Transverse colon (tissue), 4 donors: ENCODE measurements at places on chromosomes 6 and 20. TPM values are rescaled to one million over a fixed set of nuclear protein-coding genes. Genes with fewer than 3 reads are reported as not detected.

DNA sequence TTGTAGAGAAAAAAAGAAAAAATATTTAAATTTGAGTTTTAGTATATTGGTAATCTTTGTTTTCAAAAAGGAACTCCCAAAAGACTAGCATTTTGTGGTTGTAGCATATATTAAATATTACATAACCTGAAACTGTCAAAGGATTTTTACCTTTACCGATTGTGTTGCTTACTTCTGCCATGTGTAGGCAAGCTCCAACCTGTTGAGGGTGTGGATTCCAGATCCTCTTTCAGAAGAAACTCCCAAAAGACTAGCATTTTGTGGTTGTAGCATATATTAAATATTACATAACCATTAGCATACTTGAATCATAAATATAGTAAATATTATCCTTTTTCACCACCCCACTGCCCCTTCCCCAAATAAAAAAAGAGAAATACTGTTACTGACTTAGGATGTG lies 3.2 kb downstream of the DSE start:
- no peak for DNase-seq

- DNase-seq = no peak
These were observed 7.2 kb upstream of the SNX14 start for GRCh38 chr6:85600713-85601313.

GRCh38 chr20:10647471-10647870 lies 26.3 kb downstream of the JAG1 start:
- DNase-seq = peak; percentile 7

DNA sequence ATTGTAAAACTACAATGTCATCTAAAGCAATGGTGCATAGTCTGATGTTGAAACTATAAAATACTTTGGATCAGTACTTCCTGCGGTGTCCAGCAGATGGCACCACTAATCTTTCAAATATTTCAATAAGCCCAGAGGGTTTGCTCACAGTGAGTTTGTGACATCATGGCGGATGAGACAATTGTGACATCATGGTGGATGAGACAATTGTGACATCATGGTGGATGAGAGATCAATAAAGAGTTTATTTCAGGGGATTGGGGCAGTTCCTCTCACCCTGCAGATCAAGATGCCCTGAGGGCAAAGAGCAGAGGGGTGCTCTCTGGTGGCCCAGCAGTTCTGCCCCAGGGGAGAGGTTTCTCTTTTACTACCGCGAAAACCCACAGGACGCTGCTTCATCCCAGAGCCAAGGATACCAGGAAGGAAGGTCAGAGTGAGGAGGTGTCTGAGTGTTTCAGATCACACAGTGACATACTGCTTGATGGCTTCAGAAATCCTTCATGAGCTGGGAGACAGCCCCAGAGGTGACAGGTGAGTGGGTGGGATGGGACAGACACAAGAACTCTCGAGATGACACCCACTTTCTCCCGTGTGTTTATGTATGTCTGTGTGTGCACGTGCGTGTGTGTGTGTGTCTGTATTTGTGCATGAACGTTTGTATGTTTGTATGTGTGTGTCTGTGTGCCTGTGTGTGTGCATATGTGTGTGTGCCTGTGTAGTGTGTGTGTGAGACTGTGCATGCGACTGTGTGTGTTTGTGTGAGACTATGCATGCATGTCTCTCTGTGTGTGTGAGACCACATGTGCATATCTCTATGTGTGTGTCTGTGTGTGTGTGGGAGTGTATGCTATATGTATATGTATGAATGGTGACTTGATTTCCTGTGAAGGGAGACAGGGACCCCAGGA lies 7.3 kb upstream of the ULBP2 start:
- peak; percentile 75 for DNase-seq

GRCh38 chr6:110359556-110359955 lies 1.4 kb upstream of the METTL24 start:
- DNase-seq = no peak

DNA sequence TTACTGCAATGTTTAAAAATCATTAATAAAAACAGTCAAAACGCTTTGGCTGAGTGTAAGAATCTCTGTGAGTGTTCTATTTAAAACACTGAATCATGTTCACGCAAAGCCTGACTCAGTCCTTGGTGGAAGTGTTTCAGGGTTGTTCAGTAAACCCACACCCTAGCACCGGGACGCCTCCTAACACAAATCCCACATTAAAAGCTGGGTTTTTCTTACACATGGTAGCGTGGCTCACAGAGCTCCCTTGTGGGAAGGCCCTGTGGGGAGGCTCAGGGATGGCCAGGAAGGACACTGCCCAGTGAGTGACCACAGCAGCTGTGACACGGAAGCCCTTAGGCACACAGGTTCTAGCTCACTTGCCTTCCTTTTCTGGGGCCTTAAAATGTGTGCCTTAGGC lies 80.2 kb downstream of the GMPR start:
- DNase-seq = no peak

- DNase-seq = no peak
These were observed 5.8 kb downstream of the HMGN4 start for GRCh38 chr6:26543953-26544352.

GRCh38 chr6:19465760-19466159 lies 371.4 kb upstream of the ID4 start:
- DNase-seq = no peak

- no peak for DNase-seq
These were observed 56.0 kb upstream of the SLC22A23 start for GRCh38 chr6:3512832-3513231.

DNA sequence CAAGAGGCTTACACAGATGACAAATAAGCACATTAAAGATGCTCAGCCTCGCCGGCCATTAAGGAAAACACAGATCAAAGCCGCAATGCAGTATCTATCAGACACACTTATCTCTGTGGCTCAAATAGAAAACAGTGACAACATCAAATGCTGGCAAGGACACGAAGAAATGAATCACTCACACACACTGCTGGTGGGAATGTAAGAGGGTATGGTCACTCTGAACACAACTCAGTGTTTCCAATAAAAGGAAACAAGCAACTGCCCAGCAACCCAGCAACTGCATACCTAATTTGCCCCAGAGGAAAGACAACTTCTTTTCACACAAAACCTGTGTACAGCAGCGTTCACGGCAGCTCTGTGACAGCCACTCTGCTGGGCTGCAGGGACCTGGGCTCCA lies 155.8 kb downstream of the WDR27 start:
- DNase-seq = no peak

DNA sequence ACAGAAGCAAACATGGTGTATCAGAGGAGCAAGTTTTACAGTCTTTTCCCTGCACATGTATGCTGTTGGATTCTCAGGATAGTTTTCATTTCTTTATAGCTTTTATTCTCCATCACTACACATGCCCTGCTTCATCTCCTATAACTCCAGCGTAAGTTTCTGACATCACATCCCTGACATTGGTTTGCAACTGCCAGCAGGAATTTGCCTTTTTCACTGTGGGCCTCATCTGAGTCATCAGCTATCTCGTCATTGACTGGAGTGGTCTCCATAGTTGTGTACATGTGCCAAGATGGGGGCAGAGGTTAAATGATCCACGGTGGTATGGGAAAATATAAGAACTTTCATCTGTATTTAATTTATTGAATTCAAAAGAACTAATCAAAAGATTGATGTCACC lies 96.7 kb downstream of the SLX4IP start:
- DNase-seq = no peak

DNA sequence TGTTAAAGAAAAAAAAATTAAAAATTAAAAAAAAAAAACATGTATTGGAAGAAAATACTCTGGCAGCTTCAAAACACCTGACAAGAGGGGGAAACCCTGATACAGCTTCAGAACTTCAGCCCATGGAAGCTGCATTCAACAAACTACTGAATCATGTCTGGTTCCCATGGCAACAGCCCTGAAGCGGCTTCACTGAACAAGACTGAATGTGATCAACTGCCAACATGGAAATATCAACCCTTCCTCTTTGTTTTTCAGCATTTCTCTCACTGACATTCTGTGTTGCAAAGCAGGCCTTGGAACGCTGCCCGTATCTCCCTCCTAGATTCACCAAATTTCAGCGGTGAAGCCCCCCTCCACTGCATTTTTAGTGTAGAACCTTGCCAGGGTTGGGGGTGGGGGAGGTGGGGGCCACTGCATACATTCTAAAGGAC lies 91.3 kb upstream of the SHLD1 start:
- DNase-seq = peak; percentile 44

- no peak for DNase-seq
These were observed 289.5 kb upstream of the SGK1 start for GRCh38 chr6:134607411-134607810.

DNA sequence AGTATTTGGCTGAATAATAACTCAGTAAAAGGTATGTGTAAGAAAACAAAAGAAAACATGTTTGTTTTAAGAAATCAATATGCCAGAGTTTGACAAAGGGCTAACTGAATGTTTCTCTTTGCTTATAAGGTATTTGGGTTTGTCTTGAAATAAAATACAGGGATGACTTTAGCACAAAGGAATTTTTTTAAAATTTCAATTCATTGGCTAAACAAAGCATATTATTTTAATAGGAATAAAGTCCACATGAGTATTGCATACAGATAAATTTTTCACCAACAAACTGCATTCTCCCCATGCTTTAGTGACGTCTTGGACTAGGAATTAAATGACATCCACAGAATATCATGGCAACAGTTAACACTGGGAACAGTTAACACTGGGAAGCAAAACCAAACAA lies 480.0 kb upstream of the JAG1 start:
- no peak for DNase-seq

DNA sequence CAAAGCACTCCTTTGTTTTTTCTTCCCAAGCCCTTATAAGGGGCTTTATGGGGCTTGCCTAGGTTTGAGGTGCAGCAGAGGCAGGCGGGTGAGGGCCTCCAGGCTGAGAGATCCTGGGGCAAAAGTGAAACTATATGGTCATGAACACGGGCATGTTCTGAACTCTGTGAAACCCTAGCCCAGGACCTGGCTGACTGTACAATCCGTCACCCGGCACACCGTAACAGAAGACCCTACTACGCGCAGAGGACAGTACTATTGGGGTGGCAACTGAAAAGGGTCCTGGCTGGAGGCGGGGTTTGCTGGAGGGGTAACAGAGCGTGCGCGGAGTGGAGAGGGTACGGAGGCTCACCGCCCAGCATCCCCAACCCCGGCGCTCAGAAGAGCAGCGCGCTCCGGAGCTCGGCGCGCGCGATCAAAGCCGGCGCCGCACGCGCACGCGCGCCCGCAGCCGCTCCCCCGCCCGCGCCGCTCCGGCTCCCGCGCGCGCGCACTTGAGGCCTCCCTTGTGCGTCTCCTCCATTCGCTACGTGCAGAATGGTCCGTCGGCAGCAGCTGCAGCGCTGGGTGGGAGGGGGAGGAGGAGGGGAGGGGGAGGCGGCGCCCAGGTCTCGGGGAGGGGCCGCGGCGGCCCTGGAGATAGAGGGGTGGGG lies 54.2 kb downstream of the MRPL14 start:
- peak; percentile 76 for DNase-seq

DNA sequence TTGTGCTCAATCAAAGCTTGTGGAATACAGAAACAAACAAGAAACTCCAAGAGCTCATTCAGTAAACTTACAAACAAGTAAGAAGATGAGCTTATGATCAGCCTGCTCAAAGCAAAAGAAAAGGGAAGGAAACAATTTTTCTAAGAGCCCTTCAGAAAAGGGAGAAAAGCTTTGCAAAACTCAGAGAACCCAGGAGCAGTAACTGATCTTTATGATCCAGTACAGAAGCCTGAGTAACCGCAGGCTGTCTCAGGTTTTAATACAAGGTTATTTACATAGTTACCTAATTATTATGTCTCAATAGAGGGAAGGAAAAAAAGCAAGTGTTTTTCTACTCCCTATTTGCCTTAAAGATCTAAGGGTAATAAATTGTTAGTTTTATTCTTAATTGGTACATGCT lies 226.5 kb downstream of the MAFB start:
- DNase-seq = no peak

DNA sequence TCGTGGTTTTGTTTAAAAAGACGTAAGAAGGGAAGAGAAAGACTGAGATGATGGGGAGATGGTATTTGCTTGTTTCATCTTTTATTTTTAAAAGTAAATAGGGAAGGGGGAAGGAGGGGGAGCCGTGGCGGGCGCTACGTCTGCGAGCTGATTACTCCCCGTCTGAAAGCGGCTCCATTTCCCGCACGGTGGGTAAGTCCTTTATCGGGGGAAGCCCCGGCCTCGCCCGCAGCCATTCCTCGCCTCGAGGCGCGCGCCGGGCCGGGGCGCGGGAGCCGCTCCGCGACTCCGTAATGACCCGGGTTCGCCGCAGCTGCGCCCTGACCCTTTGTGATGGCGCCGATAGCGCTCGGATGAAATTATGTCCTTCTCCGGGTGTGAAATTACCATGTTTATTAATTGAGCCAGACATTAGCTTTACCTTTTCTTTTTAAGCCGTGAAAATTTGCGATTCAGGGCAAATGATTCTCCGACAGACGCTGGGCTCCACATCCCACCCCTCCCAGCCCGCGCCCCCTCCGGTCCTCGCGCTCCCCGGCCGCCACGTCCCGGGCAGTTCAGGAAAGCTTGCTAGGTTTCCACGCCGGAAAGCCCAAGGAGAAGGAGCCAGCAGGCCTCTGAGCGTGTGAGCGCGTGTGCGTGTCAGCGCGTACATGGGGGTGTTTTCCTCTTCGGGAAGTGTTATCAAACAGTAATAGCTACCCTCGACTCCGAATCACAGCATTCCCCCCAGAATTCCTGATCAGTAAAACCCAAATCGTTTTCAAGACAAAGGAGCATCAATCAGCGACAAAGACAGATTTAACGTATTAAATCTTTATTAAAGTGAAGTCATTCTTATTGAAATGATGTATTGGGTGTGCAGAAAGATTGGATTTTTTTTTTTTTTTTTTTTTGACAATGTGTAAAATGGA lies 30.0 kb downstream of the TFAP2A start:
- DNase-seq = no peak

GRCh38 chr20:5767493-5768098 lies 17.4 kb downstream of the SHLD1 start:
- no peak for DNase-seq

GRCh38 chr6:168371981-168372711 lies 52.6 kb upstream of the DACT2 start:
- DNase-seq = no peak

- no peak for DNase-seq
These were observed 11.4 kb downstream of the FAM184A start for GRCh38 chr6:119067091-119067490.

GRCh38 chr20:37395921-37396415 lies 50.0 kb downstream of the SRC start:
- DNase-seq = no peak

OR2J3 gene
- not detected for total RNA-seq

FANCE gene
- total RNA-seq = 4.4 TPM

HSPA1B gene
- total RNA-seq = 324 TPM

NOX3 gene
- total RNA-seq = not detected

NRSN2 gene
- total RNA-seq = 13.5 TPM

CD40 gene
- 11.6 TPM for total RNA-seq

AP5S1 gene
- 10.7 TPM for total RNA-seq

SPTLC3 gene
- 2.6 TPM for total RNA-seq

LAMA5 gene
- total RNA-seq = 128 TPM
